ENCODE measurements at places on chromosomes 1 and 21. TPM values are rescaled to one million over a fixed set of nuclear protein-coding genes. Genes with fewer than 3 reads are reported as not detected.

- no peak for DNase-seq
Observed at GRCh38 chr1:113694910-113695309, 64.4 kb downstream of the PHTF1 start.

GRCh38 chr1:166082601-166083000, 84.2 kb downstream of the FAM78B start:
- no peak for DNase-seq

DNA sequence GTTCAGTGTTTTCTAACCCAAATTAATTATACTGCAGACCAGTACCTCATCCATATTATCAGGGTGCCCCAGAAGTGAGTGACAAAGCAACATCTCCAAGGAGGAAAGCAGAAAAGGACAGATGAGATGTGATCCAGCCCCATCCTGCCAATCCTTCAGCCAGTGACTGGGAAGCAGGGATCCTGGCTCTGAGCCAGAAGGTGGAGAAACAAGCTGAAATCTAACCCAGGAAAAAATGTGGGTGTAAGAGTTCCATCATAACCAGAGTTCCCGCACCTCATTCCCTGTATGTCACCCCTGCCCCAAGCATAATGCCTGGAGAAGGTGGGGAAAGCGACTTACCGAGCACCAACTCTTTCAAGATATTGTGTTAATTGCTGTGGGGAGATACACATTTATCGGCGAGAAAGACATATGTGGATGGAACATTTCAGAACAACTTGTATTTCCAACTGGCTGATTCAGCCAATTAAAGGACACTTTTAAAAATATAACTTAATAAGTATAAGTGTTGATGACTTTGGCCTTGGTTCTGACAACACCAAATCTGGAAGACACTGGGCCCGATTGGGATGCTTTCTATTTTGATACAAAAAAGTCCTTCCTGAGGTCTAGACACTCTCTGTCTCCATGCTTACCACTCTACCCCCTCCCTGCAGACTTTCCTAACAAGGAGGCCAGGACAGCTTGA, 14.9 kb downstream of the PLEKHA6 start:
- no peak for DNase-seq

- no peak for DNase-seq
Observed at GRCh38 chr1:27772036-27772931, 735 bp upstream of the STX12 start.

DNA sequence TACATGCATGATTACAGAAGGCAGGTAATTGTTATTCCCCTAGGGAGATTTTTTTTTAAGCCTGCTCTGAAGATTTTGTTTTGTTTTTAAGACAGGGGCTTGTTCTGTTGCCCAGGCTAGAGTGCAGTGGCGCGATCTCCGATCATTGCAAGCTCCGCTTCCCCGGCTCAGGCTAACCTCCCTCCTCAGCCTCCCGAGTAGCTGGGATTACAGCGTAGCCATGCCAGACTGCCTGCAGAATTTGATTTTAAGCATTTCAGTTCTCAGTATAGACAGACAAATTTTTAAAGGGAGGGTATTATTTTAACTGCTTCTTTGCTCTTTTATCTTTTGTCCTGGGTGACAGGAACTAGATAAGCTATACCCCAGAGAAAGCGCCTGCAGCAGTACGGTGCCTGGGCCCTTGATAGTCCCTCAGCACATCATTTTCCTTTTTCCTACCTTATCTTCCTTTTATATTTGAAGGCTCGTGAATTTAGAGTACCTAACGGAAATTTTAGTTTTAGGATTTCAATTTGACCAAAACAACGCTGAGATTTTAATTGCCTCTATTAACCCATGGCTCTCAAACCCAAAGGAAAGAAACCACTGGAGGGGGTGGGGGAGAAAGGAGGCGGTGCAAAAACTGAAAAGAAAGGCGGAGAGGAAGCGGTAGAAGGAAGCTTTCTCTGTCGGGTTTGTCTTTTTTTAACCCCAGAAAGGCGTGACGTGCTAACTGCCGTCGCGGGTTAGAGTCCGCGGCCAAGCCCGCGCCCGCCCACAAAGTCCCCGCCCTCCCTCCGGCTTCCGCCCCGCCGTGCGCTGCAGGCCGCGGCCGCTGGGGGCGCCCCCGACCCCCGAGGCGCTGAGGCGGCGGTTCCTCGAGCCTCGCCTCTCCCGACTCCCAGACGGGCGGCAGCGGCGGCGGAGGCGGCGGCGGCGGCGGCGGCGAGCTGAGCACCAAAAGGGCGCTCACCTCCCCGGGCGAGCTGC, at the start of gene EEIG2:
TSS of gene EEIG2 (plus strand) at position 886 of the 972 bp plus-strand sequence. CDS start 329 bp downstream, outside the sequence.
- DNase-seq = peak; percentile 77

DNA sequence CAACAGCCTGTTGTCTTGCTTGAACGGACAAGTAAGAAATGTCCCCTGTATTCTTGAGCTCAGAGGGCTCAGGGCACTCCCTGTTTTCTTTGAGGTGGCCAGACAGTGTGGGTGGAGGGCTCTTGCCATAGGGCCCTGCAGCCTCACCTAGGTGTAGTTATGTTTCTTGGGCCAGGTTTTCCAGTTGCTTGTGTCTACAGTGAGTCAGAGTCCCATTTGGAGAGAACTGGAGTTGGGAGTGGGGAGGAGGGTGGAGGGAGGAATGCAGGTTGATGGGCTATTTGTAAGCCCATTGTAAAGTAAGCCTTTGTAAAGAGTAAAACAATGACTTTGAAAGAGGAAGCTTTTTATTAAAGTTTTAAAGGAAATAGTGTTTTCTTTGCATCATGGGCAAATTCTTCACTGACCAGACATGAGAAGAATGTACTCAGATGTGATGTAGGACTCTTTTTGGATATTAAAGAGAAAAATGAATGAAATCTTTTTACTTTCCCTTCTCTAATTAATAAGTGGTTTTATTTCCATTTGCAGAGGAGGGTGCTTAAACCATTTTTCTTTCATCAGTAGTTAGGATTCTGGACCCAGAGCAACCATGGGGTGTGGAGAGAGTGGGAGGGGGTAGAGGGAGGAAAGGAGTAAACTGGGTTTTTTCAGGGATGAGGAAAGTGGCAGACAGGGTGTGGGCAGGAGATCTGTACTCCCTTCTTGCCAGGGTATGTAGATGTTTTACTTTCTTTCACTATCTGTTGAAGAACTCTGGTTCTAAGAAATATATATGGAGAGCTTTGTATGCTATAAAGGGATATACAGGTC, 45.1 kb upstream of the MACF1 start:
- peak; percentile 74 for DNase-seq

DNA sequence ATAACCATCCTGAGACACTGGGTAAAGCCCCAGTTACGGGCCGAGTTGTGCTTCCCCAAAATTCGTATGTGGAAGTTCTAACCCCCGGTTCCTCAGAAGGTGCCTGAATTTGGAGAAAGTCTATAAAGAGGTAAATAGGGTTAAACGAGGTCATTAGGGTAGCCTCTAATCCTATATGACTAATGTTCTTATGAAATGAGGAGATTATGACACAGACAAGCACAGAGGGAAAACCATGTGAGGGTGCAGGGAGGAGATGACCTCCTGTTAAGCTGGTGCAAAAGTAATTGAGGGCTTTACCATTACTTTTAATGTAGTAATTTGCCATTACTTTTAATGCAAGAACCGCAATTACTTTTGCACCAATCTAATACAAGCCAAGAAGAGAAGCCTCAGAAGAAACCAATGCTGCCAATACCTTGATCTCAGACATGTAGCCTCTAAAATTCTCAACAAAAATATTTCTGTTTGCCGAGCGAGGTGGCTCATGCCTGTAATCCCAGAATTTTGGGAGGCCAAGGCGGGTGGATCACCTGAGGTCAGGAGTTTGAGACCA, 260.8 kb downstream of the GPATCH2 start:
- DNase-seq = no peak

- no peak for DNase-seq
Observed at GRCh38 chr1:47917687-47918086, 79.5 kb downstream of the TRABD2B start.

- DNase-seq = no peak
Observed at GRCh38 chr1:151476083-151476482, 16.8 kb upstream of the POGZ start.

DNA sequence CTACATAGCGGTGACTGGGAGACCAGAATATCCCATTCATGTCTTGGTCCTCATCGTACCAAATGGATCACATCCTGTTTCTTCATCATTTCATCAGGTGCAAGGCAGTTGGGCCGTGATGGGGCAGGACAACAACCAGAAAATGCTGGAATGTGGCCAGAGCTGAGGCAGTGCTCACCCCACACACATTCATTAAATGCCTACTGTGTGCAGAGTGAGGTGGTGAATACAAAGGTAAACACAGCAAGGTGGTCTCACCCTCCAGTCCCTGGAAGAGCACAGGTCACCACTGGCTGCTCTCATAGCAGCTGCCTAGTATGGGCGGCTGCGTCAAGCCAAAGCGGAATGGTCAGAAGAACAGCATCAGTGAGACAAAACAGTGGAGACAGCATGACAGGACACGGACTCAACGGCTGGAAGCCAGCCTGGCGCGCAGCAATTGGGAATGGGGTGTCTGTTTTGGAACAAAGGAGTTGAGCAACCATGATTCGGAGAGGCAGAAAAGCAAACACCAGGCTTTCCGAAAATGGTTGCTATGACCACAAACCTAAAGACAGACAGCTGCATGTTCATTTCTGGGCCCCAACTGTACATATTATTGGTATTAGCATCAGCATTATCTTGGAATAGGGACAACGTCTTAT, 5.6 kb upstream of the ADAMTSL4 start:
- no peak for DNase-seq

- DNase-seq = peak; percentile 79
Observed at GRCh38 chr1:11838349-11839272, 9.0 kb downstream of the NPPA start.

DNA sequence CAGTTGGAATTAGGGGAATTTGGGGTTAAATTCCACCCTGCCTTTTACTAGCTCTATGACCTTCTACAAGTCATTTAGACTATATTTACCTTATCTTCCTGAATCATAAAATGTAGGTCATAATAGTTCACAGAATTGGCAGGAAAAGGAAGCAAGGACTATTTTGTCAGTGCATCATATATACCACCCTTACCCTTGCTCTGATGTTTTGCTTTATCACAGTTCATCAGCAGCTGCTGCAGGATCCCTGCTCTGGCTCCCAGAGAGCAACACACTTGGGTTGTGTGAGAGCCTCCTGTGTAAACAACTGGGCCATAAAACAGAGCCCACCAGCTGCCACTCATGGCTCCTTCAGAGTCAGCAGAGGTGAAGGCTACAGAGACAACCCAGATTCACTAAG, 631.6 kb upstream of the CAMK1G start:
- peak; percentile 69 for DNase-seq

DNA sequence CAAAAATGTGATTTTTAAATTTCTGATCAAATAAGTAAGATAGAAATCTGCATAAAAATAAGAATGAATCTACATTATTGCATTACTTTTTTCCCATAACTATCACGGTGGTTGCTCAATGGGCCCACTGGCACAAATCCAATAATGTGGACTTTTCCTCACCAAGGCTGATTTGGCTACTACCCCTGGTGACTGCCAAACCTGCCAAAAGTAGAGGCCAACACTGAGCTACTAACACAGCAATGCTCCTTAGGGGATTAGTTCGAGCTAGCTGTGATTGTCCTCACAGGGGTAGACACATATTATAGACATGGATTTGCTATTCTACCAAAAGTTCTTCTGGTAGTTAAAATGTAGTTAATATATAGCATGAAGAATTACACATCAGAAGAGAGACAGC, 107.7 kb upstream of the ZNHIT6 start:
- no peak for DNase-seq

GRCh38 chr1:117846674-117847425, 82.6 kb downstream of the GDAP2 start:
- DNase-seq = no peak

- no peak for DNase-seq
Observed at GRCh38 chr21:29501451-29501850, 202.7 kb downstream of the BACH1 start.

- DNase-seq = no peak
Observed at GRCh38 chr21:28444111-28444510, 548.6 kb downstream of the LTN1 start.

- DNase-seq = no peak
Observed at GRCh38 chr21:34865400-34866241, 183.5 kb downstream of the RUNX1 start.

DNA sequence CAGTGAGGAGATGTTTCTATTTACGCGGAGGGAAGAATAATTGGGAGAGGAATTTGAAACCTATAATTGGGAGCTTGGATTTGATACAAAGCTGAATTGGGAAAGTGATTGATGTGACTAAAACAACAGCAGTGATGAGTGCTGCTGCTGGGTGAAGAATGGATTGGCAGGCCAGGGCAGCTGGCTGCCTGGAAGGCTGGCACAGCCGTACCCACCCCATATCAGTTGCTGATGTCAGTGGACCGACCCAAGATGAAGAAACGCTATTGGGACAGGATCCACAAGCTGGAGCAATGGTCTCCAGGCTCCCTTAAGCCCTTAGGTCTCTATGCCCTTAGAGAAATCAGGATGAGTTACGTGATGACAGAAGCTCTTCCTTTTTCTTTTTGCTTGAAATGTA, 47.4 kb downstream of the GRIK1 start:
- no peak for DNase-seq

- DNase-seq = peak; percentile 54
Observed at GRCh38 chr1:75529488-75529887, 81.4 kb downstream of the SLC44A5 start.

GRCh38 chr1:145871994-145872924, 13.4 kb upstream of the PIAS3 start:
- DNase-seq = no peak

DNA sequence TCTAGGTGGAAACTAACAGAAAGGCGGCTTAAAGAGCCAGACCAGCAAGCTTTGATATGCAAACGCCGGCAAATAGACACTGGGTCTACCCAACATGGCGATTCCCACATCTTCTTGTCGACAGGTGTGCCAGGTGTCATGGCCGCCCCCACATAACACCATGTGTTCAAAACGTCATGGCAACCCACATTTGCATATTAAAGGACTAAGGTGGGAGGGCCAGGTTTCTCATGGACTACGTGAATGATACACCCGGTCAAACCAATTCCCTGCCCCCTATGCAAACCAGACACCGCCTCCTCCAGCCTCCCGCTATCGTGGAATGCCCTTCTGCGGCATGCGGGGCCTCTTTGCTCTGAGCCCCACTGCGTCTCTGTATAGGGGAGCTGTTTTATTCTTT, 41.3 kb downstream of the ICOSLG start:
- no peak for DNase-seq

- no peak for DNase-seq
Observed at GRCh38 chr1:78267513-78268218, 221.9 kb downstream of the GIPC2 start.

- no peak for DNase-seq
Observed at GRCh38 chr1:119373465-119373864, 4.9 kb downstream of the HAO2 start.

GRCh38 chr1:228955691-228956090, 220.4 kb downstream of the RHOU start:
- DNase-seq = no peak

The SPRR2A gene
- total RNA-seq = not detected

The FAM151A gene
- total RNA-seq = not detected

The RAVER2 gene
- 0.79 TPM for total RNA-seq

The NMNAT2 gene
- total RNA-seq = 0.22 TPM

The ETV3L gene
- total RNA-seq = not detected

The S100B gene
- total RNA-seq = 0.22 TPM

The TRMT1L gene
- 10.7 TPM for total RNA-seq

The LGR6 gene
- total RNA-seq = not detected

Data from lung microvascular endothelial cell (primary cell).